CD4-positive, alpha-beta T cell treated with Interleukin-17A for 4 hours (primary cell): ENCODE measurements at places on chromosomes 2 and 18.

GRCh38 chr2:190765386-190766173 lies 115.0 kb upstream of the GLS start:
- DNase-seq, result no peak

DNA sequence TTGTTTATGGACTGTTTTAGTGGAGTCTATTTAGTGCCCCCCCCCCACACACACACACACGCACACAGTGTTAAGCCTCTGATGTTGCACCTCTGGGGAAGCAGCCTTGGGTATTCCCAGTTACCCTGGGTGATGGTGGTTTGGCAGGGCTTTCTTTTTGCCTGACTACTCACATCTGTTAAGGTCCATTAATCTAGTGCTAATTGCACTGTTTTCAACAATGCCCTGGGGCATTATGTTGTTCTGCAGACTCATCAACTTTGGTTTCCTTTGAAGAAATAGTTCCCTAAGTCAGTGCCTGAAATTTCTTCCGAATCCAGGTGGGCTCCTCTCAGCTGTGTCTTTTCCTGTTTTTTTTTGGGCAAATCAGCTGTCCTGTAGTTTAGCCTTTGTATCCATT lies 34.7 kb downstream of the SPOPL start:
- DNase-seq, result no peak

DNA sequence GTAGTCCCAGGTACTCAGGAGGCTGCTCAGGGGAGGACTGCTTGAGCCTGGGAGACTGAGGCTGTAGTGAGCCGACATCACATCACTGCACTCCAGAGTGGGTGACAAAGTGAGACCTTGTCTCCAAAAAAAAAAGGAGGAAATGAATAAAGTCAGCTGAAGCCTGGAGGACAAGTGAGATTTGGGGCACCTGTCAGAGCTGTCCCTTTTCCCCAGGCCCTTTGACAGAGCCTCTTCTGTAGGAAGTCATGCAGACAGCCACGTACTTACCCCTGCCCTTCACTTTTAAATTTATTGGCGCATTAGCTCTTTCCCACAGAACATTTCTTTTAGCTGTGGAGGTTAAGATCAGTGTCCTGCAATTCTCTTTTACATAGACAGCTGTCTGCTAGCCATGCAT lies 151.0 kb upstream of the DNMT3A start:
- DNase-seq, result no peak

GRCh38 chr18:49359732-49360444 lies 100.6 kb downstream of the DYM start:
- no peak for DNase-seq

- no peak for DNase-seq
Measured at GRCh38 chr18:64167408-64167925, 18.6 kb upstream of the LINC00305 start.
